ENCODE measurements at places on chromosomes 1 and 21. TPM values are rescaled to one million over a fixed set of nuclear protein-coding genes. Genes with fewer than 3 reads are reported as not detected.

- H3K4me1 ChIP-seq, result peaks cover 48% of the 10 kb centered on the region
- peak overlapping the region; percentile 75 for H3K4me3 ChIP-seq
- DNase-seq, result no peak
- H3K36me3 ChIP-seq, result no peaks in the 10 kb centered on the region
Observed at GRCh38 chr1:8816264-8816663, 1.2 kb downstream of the RERE start.

DNA sequence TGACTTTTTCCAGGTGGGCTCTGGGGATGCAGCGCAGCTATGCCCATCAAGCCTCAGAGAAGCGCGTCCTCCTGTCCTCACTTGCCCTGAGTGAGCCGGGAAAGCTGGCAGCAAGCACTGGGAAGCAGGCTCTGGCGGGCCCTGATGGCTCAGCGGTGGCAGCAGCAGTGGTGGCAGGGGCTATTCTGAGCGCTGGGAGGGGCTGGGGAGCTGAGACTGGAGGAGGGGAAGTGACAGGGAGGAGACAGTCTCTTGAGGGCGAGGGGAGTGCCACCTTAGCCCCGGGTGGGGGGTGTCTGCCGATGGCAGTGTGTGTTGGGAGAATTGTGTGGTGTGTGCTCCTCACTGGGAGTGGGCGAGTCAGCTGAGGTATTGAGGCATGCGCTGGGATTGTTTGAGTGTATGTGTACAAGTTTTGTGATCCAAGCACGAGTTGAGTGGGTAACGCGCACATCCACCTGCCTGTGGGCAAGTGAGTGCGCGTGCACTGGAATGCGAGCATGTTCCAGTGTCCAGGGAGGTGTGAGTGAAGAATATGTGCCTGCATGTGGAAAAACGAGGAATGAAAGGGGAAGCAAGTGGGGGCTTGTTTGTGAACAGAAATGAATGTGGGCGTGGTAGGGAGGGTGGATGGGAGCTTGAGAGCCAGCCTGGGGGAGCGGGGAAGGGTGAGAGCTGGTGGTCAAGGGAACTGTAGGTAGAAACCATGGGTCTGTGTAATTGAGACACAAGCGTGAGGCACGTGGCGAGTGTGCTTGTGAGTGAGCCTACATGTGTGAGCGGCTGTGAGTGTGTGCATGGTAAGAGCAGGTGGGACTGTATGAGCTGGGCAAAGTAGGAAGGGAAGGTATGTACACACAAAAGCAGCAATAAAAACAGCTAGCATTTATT, 2.9 kb upstream of the FOXO6 start:
- no peak overlapping the region for H3K4me3 ChIP-seq
- no peak overlapping the region for H3K27ac ChIP-seq
- no peak for DNase-seq
- H3K4me1 ChIP-seq, result peaks cover 19% of the 10 kb centered on the region

- no peaks in the 10 kb centered on the region for H3K4me1 ChIP-seq
- H3K36me3 ChIP-seq, result no peaks in the 10 kb centered on the region
- no peak overlapping the region for H3K27ac ChIP-seq
Observed at GRCh38 chr1:103461161-103462105, 64.1 kb upstream of the RNPC3 start.

DNA sequence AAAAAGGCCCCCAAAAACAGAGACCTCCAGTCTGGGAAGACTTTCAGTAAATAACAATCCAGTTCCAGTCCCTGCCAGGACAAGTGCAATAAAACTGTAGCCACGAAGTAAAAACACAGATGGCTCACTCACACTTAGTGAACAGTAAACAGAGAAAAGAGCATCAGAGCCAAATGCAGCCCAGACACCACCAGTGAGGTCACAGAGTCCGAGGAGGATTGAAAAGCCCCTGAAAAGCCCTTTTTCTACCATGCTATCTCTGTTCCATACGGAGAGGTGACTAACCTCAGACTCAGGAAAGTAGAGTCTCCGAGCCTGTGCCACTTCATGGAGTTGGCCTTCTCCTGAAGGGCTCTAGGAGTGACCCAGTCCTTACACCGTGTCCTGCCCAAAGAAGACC, 84.5 kb downstream of the COLGALT2 start:
- H3K27me3 ChIP-seq, result no peaks in the 10 kb centered on the region
- no peak overlapping the region for H3K4me3 ChIP-seq
- peaks cover 21% of the 10 kb centered on the region for H3K4me1 ChIP-seq
- H3K36me3 ChIP-seq, result no peaks in the 10 kb centered on the region

- no peaks in the 10 kb centered on the region for H3K4me1 ChIP-seq
- no peaks in the 10 kb centered on the region for H3K36me3 ChIP-seq
- DNase-seq, result no peak
- H3K27me3 ChIP-seq, result no peaks in the 10 kb centered on the region
- no peak overlapping the region for H3K27ac ChIP-seq
- H3K4me3 ChIP-seq, result no peak overlapping the region
Observed at GRCh38 chr1:118337346-118337745, 152.3 kb upstream of the SPAG17 start.

- no peak for DNase-seq
- no peak overlapping the region for H3K27ac ChIP-seq
- H3K4me1 ChIP-seq, result no peaks in the 10 kb centered on the region
Observed at GRCh38 chr1:5415606-5416005, 576.6 kb downstream of the NPHP4 start.

DNA sequence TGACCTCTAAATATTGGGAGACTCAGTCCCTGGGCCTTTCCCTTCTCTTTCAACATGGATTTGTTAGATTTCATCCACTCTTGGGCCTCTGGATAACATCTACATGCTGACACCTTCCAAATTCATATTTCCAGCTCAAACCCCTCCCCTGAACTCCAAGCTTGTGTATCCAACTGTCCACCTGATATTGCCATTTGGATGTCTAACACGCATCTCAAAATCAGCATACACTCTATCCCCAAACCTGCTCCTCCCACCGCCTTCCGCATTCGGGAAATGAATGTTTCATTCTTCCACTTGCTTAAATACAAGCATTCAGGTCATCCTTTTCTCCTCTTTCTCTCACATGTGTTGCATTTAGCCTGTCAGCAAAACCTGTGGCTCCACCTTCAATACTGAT, 17.5 kb upstream of the KAZN start:
- no peak for DNase-seq
- no peaks in the 10 kb centered on the region for H3K27me3 ChIP-seq
- no peaks in the 10 kb centered on the region for H3K4me1 ChIP-seq
- no peak overlapping the region for H3K27ac ChIP-seq

- no peaks in the 10 kb centered on the region for H3K4me1 ChIP-seq
- no peak overlapping the region for H3K27ac ChIP-seq
- no peaks in the 10 kb centered on the region for H3K27me3 ChIP-seq
- H3K36me3 ChIP-seq, result no peaks in the 10 kb centered on the region
- DNase-seq, result no peak
Observed at GRCh38 chr1:165408518-165408917, 36.4 kb downstream of the RXRG start.

DNA sequence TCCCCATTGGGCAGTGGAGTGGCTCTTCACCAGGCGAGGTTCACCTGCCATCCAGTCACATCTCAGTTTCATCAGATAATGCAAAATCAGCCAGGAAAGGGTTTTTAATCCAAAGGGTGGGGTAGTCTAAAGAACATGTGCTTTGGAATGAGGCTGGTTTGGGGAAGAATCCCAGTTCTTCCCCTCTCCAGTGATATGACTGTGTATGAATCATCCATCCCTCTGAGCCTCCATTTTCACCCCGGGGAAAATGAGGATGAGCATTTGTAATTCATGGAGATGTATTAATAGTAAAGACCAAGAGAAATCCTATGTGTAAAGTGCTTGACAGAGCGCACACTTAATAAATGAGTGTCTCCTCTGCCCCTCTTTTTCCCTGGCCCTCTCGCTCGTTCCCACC, 215.1 kb upstream of the FGGY start:
- no peaks in the 10 kb centered on the region for H3K36me3 ChIP-seq
- H3K4me1 ChIP-seq, result peaks cover 3% of the 10 kb centered on the region
- no peak overlapping the region for H3K4me3 ChIP-seq
- no peak for DNase-seq

- H3K4me1 ChIP-seq, result no peaks in the 10 kb centered on the region
- H3K4me3 ChIP-seq, result no peak overlapping the region
- peak overlapping the region; percentile 15 for H3K27ac ChIP-seq
Observed at GRCh38 chr1:236066828-236067386, 2.0 kb upstream of the NID1 start.

- peaks cover 9% of the 10 kb centered on the region for H3K4me1 ChIP-seq
- H3K4me3 ChIP-seq, result no peak overlapping the region
- no peaks in the 10 kb centered on the region for H3K27me3 ChIP-seq
- DNase-seq, result no peak
- no peak overlapping the region for H3K27ac ChIP-seq
- peaks cover 40% of the 10 kb centered on the region for H3K36me3 ChIP-seq
Observed at GRCh38 chr1:1332774-1333480, 1.8 kb downstream of the TAS1R3 start.

DNA sequence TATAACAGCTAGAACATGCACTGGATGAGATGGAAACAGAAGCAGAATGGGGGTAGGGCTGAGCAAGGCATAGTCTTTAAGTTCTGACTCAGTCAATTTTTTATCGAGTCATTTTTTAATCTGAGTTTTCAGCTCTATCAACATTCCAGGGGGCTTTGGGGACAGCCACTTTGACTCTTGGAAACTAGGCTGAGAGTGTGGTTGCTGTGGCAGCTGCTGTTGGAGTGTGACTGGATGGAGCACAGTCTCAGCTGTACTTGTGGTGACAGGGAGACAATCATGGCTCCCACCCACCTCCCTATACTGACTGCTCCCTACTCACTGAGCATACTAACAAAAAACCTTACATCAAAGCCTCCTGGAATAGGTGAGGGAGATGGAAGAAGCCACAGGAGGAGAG, 25.0 kb downstream of the GJA5 start:
- no peak for DNase-seq
- H3K27me3 ChIP-seq, result no peaks in the 10 kb centered on the region
- H3K4me3 ChIP-seq, result no peak overlapping the region
- no peaks in the 10 kb centered on the region for H3K36me3 ChIP-seq

PLPPR5 gene
- 4.6 TPM for polyA plus RNA-seq

RXFP4 gene
- 0.10 TPM for polyA plus RNA-seq

MYCL gene
- 12.1 TPM for polyA plus RNA-seq

ADORA3 gene
- polyA plus RNA-seq, result 1.0 TPM
